ENCODE measurements at places on chromosomes 2 and 18.
A peak's percentile ranks its signal among the peaks of the same experiment; 100 is the strongest.

DNA sequence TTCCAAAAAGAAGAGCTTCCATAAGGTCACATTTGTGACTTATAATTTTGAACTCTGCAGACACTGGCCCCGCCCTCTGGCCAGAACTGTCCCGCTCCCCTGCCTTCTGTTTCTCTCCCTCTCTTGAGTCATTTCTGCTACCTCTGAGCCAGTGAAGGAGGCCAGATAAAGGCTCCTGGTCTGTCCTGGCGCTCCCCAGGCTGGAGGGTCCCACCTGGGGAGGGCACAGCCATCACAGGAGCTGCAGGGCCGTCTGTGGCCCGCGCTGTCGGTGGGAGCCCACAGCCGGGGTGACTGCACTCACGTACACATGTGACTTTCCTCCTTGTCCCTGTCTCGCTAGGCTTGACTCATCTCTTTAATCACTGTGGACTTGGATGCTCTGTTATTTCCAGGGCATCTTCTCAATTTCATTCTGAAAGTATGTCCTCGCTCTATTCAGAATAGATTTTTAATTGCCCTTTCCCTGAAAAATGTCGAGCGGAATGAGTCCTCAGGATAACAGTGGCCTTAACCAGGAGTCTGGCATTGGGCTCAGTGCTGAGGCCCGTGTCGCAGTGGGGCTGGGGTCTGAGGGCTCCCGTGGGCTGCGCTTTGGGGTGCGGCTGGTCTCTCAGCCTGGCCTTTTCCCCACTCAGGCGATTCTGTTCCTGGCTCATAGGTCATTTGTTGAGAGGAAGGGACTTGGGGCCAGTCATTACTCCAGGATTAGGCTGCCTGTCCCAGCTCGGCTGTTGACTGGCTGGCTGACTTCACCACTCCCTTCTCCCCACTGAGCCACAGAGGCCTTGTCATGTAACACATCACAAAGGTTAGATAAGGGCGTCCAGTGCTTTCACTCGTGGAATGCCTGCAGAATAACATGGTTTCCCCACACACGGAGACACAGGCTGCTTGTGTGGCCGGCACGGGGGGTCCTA lies 34.5 kb downstream of the KLHL29 start:
- DNase-seq: no peak

DNA sequence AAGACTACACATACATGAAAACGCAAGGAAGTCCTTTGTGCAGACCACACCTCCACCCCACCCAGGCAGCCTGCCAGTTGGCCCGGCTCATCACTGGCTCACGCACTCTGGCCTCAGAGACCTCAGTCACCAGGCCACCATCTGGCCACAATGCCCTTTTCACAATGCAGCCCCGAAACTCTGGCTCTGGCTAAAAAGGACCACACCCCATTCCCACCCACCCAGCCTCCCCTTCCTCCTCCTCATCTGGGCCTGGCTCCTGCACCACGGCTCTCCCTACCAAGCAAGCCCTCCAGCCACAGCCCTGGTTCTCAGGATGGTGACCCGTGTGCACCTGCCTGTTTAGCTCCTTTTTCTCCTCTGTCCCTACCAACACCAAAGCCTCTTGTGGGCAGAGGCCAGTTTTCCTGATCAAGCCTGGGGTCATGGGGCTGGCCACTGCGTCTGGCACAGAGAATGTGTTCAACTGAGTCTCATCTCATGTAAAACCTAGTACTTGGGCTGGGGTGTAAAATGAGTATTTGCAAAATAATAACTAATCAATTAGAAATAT lies 7.4 kb downstream of the HDAC4 start:
- DNase-seq: no peak

DNA sequence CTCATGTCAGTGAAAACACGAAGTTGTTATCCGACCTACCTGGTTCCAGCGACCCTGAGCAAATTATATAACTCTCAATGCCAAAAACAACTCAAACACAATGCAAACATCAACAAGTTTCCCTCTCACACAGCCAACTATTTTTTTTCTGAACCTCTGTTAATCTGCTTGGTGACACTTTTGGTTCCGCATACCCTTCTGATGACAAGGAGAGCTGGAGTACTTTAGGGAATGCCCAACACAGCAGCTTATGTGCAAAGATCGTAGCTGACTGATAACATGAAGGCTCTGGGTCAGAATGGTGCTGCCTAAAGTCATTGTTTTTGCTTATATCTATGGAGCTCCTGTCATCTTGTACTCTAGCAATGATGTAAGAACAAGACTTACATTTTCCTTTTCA lies 72.7 kb upstream of the CCDC68 start:
- no peak for DNase-seq

GRCh38 chr2:119871725-119872124 lies 112.0 kb downstream of the PTPN4 start:
- no peak for DNase-seq

DNA sequence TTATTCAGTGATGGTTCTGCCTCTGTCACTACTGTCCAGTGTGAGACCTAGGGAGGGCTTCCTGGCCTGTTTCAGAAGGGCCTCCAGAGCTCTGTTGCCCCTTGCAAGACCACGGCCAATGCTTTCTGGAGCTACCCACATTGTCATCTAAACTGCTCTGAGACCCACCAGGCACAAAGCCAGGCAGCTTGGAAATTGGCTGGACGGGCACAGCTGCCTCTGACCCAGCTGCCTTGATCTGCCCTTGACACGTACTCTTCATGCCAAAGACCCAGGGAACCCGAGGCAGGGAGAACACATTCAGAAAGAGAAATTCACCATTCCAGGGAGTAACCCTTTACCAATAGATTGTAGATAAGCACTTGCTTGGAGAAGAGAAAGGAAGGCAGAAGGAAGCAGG lies 183.7 kb upstream of the SIX2 start:
- DNase-seq: no peak

- DNase-seq: peak; percentile 68
Measured at GRCh38 chr2:6877402-6878304, at the start of gene RSAD2. TSS of gene RSAD2 (plus strand) at chr2:6877777. CDS start at chr2:6877801, 24 bp downstream.

DNA sequence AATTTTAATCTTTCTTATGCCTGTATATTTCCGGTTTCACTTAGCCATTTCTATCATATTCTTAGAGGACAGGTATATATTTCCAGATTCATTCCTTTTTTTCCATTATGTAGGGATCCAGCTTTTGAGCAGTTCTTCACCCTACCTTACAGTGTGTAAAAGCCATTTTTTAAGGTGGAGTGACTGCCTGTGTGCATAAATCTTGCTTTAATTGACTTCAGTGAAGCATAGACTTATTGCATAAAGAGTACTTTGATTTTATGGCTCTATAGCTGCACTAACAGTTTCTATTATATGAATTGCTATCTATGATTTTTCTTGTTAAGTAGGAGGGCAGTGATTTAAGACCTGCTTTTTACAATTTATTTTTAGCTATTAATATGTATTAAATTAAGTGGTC lies 132.6 kb downstream of the NYAP2 start:
- DNase-seq: no peak

DNA sequence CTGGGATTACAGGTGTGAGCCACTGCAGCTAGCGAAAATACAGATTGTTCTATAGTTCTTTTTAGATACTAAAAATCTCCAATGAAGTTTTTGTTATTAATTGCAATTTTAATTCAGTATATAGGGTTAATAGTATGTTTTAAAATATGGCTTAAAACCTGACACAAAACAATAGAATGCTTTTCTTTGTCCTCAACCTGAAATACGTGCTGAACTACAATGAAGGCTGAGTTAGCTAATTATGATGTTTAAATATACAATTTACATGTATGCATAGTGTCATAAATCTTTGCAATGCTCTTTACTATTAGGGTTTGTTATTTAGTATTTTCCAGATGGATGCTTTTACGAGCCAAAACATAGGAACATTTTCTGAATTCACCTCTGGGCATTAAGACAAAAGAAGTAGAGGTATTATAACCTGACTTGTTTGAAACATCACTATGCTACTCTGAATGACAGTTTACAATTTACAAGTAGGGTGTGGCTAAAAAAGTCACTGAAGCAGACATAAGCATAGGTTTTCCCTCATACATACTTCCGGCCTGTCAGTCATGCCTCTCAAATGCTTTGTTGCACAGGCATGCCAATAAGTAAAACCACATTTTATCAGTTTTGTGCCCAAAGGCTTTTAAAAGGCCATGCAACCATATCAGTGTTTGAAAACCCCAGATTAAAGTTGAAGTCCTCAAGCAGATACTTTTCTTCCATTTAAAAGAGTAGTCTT lies 168.3 kb downstream of the OTX1 start:
- no peak for DNase-seq

GRCh38 chr2:200781616-200782015 lies 30.1 kb upstream of the BZW1 start:
- no peak for DNase-seq

DNA sequence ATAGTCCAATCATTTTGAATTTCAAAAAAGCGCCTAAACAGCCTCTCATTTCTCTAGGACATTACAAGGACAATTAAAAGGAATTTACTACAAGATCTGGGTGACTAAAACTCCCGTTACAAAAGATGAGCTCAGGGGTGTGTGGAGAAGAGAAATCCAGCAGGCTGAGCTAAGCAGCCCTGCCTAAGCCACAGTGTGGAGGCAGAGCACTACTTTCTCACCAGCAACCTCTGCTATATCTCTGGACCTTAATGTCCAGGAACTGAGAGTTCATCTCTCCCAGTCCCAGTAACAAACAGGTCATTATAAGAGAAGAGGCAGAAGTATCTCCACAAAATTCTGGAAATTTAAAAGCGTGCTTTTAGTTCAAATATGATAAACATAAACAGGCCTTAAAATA lies 18.9 kb upstream of the ANKRD62 start:
- DNase-seq: no peak

DNA sequence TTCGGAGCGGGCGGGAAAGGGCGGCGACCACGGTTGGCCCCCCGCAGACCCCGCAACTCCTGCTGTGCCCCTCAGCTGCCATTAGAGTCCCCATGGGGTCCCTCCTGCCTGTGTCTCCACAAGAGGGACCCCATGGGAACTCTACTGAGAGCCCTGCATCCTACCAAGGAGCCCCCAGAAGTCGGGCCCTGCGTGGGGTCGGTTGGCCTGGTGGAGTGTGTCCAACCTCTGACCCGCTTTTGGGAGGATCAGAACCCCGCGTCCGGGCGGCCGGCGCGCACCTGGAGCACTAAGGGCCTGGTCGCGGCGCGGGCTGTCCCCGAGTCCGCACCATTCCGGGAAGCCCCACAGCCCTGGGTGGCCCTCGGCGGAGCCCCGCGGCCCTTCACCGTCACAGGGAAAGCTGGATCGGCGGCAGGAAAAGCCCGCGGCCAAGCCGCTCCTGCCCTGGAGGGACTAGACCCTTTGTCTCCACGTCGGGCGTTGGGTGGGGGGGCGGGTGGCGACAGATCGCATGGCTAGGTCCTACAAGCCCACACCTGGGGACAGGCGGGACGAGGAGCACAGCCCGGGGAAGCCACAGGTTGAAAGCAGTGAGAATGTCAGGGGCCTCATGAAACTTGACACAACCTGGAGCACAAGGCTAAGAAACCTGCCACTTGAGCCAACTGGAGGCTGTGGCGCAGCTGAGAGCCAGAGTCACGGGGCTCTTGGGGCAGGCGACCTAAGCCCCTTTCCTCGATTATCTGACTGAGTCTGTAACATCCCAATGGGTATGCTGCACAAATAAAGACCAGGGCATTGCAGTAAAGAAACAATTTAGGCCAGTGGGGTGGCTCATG lies 11.2 kb upstream of the CXXC1 start:
- no peak for DNase-seq

DNA sequence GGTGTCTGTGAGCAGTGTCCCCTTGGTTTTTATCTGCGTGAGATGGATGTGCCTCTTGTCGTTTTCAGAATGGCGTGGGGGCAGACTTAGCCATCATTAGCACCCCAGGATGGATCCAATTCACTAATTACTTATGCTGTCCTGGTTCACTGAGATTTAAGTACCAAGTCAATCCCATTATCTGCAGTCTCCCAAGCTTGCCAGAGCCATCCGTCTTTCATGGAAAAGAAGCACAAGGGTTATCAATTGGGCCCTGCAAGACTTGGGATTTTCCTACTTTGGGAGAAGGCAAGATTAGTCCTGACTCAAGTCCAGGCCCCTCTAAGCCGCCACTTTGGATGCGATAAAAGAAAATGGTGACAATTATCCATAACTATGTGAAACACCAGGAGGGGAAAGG lies 404.0 kb downstream of the TMEM182 start:
- no peak for DNase-seq

DNA sequence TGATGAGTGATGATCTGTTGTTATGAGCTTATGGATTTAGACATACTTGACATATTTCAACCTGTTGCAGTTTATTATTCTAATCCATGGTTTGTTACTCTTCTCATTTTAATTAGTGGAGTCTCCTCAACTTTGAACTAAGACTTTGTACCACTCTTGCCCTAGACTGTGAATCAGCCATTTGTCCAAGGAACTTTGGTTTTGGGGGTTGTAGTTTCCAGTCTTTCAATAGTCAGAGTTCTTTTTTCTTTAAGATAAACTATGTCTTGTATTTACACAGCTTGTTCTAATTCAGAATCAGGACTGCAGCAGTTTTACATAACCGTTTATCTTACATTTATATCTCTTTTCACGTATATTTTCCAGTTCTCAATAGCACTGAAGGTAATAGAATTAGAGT lies 133.6 kb downstream of the GULP1 start:
- DNase-seq: no peak

DNA sequence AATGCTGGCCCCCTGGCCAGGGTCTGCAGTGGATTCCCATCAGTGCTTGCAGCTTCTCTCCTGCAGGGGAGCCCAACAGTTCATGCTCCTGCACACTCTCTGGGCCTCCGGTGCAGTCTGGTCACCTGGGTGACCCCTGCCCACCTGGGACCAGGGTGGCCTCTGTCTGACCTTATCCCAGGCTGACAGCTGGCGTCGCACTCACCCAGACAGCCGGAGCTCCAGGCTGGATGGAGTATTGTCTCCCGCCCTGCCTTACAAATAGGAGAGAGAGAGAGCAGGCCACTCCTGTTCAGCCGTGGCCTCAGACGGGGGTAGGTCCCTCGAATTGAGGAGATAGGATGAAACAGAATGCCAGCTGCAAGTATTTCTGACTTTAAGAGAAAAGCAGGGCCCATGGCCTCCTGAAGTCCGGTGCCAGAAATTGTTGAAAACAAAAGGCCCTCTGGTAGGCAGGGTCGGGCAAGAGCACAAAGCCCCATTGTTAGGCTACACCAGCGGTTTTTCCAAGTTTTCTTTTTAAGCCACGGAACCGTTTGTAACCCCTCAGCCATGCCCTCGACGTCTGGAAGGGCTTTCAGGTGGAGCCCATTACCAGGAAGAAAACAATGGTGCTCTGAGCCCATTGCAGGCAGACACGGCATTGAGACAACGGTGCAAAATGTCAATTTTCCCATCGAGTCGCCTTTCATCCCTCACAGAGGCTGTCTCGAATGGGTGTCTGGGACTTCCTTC lies 258.4 kb downstream of the BCL11A start:
- peak; percentile 32 for DNase-seq

DNA sequence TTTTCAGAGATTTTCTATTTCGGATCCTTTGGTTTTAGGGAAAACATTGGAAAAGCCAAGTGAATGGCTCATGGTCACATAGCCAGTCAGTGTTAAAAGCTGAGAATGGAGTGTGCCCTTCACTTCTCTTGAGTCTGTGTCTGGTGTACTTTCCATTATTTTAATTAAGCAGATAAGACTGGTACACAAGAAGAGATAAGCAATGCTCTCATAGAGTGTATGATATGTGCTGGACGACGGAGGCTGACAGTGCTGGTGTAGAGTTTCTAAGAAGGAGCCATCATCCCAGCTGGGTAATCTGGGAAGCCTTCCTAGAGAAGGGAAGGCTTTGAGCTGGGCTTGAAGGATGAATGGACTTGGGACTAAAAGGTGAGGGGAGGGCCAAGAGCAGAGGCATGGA lies 93.3 kb downstream of the SPTBN1 start:
- no peak for DNase-seq

GRCh38 chr2:225270861-225271260 lies 128.6 kb upstream of the NYAP2 start:
- peak; percentile 38 for DNase-seq

- no peak for DNase-seq
Measured at GRCh38 chr18:49494660-49495059, 7.6 kb upstream of the C18orf32 start.

- no peak for DNase-seq
Measured at GRCh38 chr2:47321411-47322031, 81.4 kb upstream of the MSH2 start.

Data from DMS153 (cell line).